ENCODE measurements at places on chromosomes 2 and 18.

GRCh38 chr2:190469771-190470170 lies 61.6 kb downstream of the MFSD6 start:
- no peak for DNase-seq

DNA sequence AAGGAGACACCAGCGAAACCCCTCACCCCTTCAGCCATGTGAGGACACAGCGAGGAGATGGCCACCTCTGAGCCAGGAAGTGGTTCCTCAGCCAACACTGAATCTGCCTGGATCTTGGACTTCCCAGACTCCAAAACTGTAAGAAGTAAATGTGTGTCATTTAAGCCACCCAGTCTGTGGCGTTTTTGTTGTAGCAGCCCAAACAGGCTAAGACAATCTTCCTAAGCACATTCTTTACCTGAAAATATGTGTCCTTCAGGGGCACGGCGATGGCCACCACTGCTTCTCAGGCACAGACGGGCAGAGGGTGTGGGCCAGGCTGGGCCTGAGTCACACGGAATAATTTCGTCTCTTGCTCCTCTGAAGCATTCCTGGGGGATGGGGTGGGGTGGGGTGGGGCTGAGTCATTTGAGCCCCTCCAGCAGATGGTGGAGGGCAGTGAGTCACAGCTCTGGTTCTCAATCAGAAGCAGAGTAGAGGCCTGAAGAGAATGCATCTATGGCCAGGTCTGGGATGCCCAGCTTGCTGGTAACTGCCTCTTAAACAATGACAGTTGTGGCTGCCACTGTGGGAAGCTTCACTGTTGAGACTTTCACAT lies 142.4 kb downstream of the CAPN13 start:
- peak; percentile 74 for DNase-seq

DNA sequence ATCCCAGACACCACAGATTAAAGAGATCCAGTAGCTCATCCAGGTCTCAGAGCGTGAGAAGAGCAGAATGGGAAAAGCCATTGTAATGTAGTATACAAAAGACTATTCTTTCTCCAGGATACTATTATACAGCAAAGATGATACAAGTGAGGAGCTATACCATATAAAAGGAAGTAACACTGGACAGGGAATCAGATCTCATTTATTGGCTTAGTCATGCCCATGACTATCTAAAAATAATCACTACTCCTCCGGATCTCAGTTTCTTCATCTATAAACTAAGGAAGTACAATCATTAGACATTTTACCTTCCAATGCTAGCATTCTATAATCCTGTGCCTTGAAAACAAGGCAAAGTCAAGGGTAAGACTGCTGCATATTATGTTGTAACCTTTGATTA lies 19.4 kb downstream of the KRCC1 start:
- no peak for DNase-seq

- no peak for DNase-seq
Observed at GRCh38 chr2:150686391-150686790, 198.9 kb upstream of the RND3 start.

DNA sequence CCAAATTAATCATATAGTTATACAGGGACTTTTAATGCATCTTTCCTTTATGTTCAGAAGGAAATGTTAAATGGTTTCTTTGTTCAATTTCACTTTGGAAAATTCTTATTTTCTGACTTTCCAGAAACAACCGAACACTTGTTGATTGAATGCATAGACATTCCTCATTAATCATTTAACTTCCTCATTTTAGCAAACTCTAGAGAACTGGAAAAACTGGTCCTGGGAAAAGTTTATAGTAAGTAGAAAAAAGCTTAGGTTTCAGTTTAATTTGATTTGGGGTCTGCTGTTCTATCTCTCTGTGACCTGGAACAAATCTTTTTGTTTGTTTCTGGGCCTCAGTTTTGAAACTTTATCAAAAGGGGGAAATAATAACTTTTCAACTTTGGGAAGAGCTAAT lies 320.4 kb downstream of the CMPK2 start:
- no peak for DNase-seq

GRCh38 chr2:170822290-170823087 lies 5.8 kb downstream of the GAD1 start:
- DNase-seq: no peak

GRCh38 chr2:230600285-230600684 lies 112.4 kb upstream of the CAB39 start:
- no peak for DNase-seq

DNA sequence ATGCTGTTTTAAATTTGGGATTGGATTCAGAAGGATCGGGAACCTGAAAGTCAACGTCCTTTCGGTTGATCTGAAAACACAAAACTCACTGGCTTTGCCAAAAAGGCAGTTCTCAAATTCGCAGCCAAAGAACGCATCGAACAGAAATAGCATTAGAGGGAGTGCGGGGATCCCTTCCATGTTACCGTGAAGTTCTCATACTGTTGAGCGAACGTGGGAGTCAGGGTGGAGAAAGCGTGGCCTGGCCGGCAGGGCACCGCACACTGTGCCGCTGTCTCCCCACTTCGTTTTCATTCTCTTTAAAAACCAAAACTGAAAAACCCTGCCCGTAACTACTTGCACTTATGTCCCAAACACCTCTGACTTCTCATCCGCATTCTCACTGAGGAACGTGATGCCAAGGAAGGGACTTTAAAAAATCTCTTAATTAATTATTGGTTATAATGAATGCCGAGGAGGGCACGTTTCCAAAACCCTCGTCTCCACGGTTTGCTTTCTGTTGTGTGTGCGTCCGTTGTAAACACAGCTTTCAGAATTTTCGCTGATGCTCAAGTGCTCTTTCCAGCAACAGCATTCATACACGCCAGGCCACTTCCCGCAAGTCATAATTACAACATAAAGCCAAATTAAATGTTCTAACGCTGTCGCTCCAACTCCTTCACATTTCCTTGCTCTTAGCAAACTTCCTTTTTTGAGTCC lies 60.9 kb upstream of the TWIST2 start:
- DNase-seq: no peak

Data from MV-4-11 (cell line).